ENCODE measurements at places on chromosomes 7 and 10. TPM values are rescaled to one million over a fixed set of nuclear protein-coding genes. Genes with fewer than 3 reads are reported as not detected.

DNA sequence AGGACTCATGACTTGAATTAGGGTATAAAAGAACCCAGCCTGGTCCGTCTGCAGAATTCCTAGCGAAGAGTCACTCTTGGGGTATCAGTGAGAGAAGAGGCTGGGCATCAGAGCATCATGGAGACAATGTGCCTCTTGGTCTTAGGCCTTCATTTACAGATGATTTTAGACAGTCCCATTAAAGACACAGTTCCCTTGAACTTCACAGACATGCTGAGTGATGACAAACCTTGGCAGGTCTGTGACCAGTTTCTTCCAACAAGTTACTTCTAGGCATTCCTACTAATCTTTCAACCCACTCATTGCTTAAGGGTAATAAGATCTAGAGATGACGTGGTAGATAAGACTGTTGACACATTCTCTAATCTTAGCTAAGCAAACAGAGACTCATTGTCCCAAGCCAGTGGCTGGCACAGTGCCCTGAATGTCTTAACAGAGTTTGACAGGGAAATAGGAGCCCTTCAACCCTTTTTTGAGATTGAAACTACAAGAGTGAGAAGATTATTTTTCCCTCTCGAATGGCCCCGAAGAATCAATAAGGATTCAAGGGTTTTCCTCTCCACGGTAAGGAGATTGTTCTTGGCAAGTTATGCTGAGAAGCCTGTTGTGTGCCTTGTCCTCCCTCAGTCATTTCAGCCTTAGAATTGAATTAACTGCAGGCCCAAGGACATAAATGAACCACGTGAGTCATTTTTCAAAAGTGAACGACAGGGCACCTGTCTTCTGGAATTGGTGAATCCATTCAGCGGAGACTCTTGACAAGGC, 281.1 kb downstream of the CCDC3 start:
- DNase-seq, result peak; percentile 94

DNA sequence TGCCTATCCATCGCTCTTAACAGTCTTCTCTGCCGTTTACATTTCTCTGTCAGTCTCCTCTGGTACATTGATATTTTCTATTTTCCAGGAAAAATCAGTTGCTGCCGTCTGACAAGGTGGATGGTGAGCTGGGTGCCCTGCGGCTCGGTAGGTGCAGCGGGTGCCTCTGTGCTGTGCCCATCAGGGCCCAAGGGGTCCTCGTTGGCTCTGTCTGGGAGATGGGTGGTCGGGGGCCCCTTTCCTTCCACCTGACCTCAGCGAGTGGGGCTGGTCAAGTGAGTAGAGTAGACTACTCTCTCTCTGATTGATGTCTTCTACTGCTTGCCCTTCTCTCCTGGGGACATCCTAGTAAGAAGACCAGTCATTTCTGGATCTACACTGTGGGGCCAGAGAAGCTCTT, 57.4 kb downstream of the MINDY4 start:
- DNase-seq, result no peak

GRCh38 chr7:132035517-132036362, 479.3 kb upstream of the PODXL start:
- no peak for DNase-seq

DNA sequence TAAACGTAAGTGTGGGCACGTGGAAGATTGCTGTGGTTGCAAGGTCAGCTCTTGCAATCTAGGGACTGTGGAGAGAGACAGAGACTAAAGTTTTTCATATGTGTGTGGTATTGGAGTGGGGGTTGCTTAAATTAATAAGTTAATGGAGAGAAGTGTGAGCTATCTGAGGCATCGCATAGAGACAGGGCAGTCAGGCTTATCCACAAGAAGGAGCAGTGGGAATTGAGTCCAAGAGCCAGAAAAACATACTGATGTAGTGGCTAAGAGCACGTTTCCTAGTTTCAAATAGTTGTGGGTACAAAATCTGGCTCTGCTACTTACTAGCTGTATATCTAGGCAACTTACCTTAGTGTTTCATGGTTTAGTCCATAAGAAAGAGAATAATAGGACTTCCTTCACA, 65.8 kb downstream of the SORCS3 start:
- no peak for DNase-seq

GRCh38 chr7:55006499-55006898, 12.3 kb upstream of the EGFR start:
- DNase-seq, result no peak

GRCh38 chr7:84245835-84246234, 51.2 kb upstream of the SEMA3A start:
- no peak for DNase-seq

DNA sequence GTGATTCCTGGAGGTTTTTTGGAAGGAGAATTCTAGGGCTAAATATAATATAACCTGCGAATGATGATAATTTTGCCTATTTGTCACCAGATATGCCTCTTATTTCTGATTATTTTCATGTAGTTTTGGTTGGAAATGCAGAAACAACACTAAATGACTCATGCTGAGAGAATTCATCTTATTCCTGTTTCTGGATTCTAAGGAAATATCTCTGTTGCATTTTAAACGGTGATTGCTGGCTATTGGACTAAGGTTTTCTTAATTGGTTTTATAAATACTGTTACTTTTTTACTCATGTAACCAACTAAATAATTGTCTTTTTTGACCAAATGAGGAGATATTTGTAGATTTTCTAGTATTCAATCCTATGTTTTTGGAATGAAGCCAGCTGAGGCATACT, 204.9 kb upstream of the NPSR1 start:
- no peak for DNase-seq

DNA sequence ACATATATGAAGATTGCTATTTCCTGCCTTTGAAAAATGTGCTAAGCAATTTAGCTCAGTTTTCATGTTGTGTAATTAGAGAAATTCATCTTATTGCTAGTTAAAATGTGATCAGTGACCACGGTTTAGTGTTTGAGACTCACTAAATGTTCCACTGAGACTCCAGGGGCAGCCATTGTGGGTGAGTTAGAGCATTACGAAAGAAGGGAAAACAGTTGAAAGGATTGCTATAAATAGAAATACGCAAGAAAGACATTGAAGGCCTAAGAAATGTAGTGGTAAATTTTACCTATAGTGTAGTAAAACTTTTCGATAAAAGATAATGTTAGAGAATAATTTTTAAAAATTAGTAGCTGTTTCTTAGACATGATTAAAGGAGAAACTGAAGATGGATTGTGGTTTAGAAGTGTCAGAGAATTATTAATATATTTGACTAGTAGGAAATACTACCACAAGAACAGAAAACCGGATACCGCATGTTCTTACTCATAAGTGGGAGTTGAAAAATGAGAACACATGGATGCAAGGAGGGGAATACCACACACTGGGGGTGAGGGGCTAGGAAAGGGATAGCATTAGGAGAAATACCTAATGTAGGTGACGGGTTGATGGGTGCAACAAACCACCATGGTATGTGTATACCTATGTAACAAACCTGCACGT, 394.5 kb downstream of the SEMA3D start:
- peak; percentile 40 for DNase-seq

Gene SPDYE9
- not detected for total RNA-seq

Gene NUTM2B
- total RNA-seq, result not detected

Measured in Daoy (cell line).